ENCODE measurements at places on chromosomes 1 and 21. TPM values are rescaled to one million over a fixed set of nuclear protein-coding genes. Genes with fewer than 3 reads are reported as not detected.

Gene NR5A2
- total RNA-seq: not detected

Gene BPNT1
- total RNA-seq: 1.1 TPM

Gene RGS13
- total RNA-seq: 0.17 TPM

Gene CBR1
- total RNA-seq: 6.8 TPM

Gene PLEKHN1
- 0.69 TPM for total RNA-seq

Gene ST6GALNAC3
- total RNA-seq: 0.77 TPM

Gene LHX8
- total RNA-seq: not detected

Gene HHIPL2
- total RNA-seq: 0.22 TPM

Gene KRTAP11-1
- total RNA-seq: not detected

Gene TEDDM1
- total RNA-seq: not detected

Gene C4BPA
- not detected for total RNA-seq

Gene SPRR3
- total RNA-seq: not detected

Gene DMAP1
- 53.4 TPM for total RNA-seq

Gene RGS18
- total RNA-seq: 0.22 TPM

Gene OR2L3
- not detected for total RNA-seq

Gene KCNC4
- total RNA-seq: 16.5 TPM

Gene TIE1
- total RNA-seq: not detected

Gene TRIM46
- 2.9 TPM for total RNA-seq

Gene FALEC
- total RNA-seq: not detected

Gene SLAMF8
- not detected for total RNA-seq

Gene AVPR1B
- not detected for total RNA-seq

Gene C1orf216
- 3.8 TPM for total RNA-seq

Gene OLFML2B
- total RNA-seq: 0.08 TPM

Gene LPAR3
- 0.25 TPM for total RNA-seq

Gene RHOU
- total RNA-seq: 1.2 TPM

Gene ITLN2
- total RNA-seq: not detected

Data from CD4-positive, alpha-beta T cell (primary cell).